ENCODE measurements at places on chromosomes 1 and 21.

GRCh38 chr21:22200378-22201092 lies 1202.3 kb downstream of the NCAM2 start:
- no peak for DNase-seq

DNA sequence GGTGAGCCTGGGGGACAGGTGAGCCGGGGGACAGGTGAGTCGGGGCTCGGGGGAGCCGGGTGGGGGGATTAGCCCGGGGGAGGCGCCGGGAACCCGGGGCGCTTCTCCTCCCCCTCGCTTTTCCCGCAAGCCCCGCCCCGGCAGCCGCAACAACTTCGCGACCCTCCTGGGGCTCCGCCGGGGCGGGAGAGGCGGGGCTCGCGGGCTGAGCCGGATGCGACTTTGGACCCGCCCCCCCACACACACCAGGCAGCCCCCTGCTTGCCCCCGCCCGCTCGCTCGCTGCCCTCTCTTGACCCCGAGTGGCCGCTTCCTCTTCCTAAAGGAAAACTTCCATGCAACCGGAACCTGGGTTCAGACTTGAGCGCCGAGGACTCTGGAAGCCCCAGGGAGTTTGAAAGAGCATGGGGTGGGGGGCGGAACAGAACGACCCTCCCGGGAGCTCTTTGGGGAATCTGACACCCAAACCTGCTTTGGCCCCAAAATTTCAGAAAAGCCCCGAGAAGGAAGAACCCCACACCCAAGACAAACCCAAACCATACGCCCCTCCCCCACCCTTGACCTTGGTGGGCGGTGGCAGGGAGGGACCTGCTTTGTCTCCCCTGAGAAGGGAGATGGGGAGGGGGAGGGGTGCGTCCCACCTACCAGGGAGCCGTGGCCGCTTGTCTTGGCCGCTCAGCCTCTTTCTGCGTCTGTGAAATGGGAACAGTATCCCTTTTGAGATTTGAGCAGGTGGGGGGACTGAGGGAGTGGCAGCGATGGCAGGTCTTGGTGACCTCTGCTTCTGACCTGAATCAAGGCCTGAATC lies 550 bp downstream of the ARHGEF16 start:
- DNase-seq = no peak

GRCh38 chr1:172241540-172241939 lies 178.9 kb upstream of the C1orf105 start:
- DNase-seq = no peak

DNA sequence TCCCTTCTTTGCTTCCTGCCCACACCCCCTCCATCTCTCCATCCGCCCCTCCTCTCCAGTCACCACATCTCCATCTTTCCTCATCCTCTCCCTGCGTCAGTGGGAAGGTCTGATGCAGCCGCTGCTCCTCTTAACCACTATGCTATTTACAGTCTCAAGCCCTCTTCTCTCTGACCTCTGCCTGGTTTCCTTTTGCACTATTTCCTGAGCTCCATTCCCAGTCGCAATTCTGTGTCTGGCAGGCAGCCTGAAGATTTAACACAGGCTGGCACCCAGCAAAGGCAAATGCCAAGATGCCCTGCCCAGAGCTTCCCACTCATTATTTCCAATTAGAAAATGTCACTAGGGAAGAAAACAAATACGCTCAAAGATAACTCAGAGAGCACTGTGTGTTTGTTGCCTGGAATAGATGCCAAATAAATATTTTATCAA lies 89.6 kb upstream of the LPGAT1 start:
- no peak for DNase-seq

DNA sequence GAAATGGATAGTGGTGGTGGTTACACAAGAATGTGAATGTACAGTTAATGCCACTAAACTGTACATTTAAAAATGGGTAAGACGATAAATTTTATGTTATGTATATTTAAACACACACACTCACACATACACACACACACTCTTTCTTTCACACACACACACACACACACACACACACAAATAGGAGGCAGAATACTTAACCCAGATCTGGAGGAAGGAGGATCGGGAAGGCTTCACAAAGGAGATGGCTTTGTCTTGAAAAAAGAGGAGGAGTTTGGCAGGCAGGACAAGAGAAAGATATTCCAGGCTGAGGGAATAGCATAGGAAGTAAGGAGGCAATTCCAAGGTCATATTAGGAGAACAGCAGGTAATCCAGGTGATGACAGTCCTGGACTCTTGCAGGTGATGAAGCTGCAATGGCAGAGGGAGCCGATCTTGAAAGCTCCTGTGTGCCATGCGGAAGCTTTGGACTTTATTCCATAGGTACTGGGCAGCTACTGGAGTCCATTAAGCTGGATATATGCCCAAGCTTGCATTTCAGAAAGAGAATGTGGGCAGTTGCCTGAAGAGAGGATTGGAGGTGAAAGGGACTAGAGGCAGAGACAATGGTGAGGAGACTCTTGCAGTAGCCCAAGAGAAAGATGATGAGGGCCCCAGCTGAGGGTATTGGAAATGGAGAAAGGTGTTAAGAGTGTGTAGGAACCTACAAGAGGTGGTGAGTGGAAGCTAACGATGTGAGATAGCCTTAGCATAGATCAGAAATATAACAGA lies 15.4 kb upstream of the LYST start:
- DNase-seq = no peak

- DNase-seq = no peak
These were observed 4.5 kb downstream of the PRDM15 start for GRCh38 chr21:41874611-41875010.

Measured in hematopoietic multipotent progenitor cell treated with erythropoietin and hydrocortisone succinate and interleukin-3 and kit ligand, for 6 days (in vitro differentiated cells).